Tibial nerve (tissue), 4 donors: ENCODE measurements at places on chromosomes 4 and X. TPM values are rescaled to one million over a fixed set of nuclear protein-coding genes. Genes with fewer than 3 reads are reported as not detected.

DNA sequence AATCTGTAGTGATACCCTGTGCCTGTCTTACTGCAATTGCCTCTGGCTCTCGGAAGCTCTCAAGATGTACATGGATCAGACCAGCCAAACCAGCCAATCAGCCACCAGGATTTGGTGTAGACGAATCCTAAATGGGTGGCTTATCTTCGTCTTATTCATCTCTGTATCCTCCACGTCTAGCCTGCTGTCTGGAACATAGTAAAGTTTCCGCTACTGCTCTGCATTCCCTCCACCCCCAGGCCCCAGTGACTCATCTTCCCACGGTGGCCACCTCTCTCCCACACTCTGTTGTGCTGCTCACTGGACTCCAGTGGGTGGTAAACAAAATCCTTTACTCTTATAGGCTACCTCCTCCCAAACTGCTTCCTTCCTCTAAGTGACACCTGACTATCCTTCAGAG, 37.8 kb downstream of the SEPTIN6 start:
- DNase-seq, result no peak

DNA sequence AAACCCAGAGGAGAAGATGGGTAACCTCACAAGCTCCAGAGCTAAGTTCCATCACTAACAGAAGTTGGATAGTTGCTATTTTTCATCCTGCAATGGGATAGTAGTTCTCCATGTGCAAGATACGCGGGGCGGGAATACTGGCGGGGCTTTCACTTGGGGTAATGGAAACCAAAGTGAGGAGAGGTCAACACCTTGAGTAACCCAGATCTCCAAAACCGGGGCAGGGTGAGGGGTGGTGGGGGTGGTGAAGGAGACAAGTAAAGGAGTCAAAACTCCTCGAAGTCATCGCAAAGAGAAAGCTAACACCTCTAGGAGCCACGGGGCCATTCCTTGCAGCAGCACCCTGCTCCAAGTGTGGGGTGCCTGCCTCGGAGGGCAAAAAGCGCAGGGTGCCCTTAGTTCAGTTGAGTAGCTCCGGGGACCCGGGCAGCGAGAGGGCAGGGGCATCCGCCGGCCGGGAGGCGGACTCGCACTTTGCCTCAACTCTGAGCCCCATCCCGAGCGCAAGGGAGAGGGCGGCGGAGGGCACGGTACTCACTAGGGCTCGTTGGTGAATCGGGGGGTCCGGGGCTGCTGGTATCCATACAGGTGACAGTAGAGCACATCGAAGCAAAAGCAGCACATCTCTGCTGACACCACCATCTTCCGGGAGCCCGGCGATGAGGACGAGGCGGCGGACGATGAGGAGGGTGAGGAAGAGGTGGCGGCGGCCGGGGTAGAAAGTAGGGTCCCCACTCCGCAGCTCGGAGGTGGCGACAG, 645 bp downstream of the AMMECR1 start:
- DNase-seq, result no peak

- DNase-seq, result no peak
Observed at GRCh38 chr4:96355414-96355813, 515.5 kb downstream of the PDHA2 start.

GRCh38 chr4:97105347-97106099, 1037.8 kb downstream of the STPG2 start:
- no peak for DNase-seq

GRCh38 chr4:43316813-43317212, 424.3 kb downstream of the GRXCR1 start:
- DNase-seq, result no peak

- DNase-seq, result no peak
Observed at GRCh38 chr4:141140391-141141200, 7.3 kb upstream of the RNF150 start.

- DNase-seq, result no peak
Observed at GRCh38 chr4:111198446-111198845, 575.6 kb upstream of the PITX2 start.

- no peak for DNase-seq
Observed at GRCh38 chr4:2340272-2341061, 78.0 kb downstream of the ZFYVE28 start.

Gene FAM184B
- not detected for total RNA-seq

- DNase-seq, result no peak
Observed at GRCh38 chr4:132540268-132540667, 608.8 kb upstream of the PCDH10 start.

DNA sequence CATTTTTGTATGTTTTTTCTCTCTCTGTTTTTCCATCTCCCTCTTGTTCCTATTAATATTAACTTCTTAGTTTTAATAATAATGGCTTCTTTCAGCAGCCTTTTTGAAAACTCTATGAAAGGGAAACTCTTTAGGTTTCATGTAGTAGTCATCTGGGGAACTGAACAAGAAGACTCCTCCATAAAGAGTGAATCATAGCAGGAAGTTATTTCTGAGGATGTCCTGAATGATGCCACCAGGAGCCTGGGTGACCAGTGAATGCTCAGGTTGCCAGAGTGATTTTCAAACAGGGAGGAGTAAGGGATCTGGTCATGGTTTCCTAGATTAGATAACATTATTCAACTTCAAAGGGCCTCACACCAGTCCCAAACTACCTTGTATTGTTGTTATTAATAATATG, 212.8 kb upstream of the PDE5A start:
- no peak for DNase-seq

Gene SLITRK4
- 2.7 TPM for total RNA-seq

GRCh38 chr4:86558797-86559196, 35.3 kb upstream of the PTPN13 start:
- no peak for DNase-seq

Gene IL1RAPL2
- total RNA-seq, result not detected

DNA sequence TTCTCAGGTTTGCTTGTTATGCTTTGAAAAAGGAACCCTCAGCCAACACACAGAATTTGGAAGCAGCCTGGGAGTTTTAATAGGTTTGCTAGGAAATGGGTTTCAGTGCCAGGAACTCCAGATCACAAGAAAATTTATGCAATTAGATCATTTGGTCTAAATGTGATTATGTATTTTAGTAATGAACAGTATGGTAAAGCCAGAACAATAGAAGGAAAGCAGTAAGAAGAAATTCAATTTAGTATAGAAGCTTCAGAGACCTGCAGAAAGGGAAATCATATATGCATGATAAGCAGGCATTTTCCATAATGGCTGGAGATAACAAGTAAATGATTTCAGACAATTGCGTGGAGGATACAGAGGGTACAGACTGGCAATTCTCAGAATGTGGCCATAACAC, 184.7 kb downstream of the KCNIP4 start:
- DNase-seq, result no peak
